Posterior vena cava (tissue), 2 donors: ENCODE measurements at places on chromosomes 12 and 14. TPM values are rescaled to one million over a fixed set of nuclear protein-coding genes. Genes with fewer than 3 reads are reported as not detected.

Gene HCAR1
- total RNA-seq: 3.3 TPM

Gene CIROP
- not detected for total RNA-seq

Gene KRT85
- not detected for total RNA-seq

Gene TMEM229B
- total RNA-seq: 4.4 TPM
